ENCODE measurements at places on chromosomes 3 and 15.

- no peak for DNase-seq
These were observed 11.6 kb upstream of the PIK3CB start for GRCh38 chr3:138846262-138846791.

- peak; percentile 71 for DNase-seq
These were observed 218.3 kb upstream of the SOX2 start for GRCh38 chr3:181493423-181493822.

GRCh38 chr3:68832680-68833079, 99.7 kb downstream of the TAFA4 start:
- DNase-seq: no peak

DNA sequence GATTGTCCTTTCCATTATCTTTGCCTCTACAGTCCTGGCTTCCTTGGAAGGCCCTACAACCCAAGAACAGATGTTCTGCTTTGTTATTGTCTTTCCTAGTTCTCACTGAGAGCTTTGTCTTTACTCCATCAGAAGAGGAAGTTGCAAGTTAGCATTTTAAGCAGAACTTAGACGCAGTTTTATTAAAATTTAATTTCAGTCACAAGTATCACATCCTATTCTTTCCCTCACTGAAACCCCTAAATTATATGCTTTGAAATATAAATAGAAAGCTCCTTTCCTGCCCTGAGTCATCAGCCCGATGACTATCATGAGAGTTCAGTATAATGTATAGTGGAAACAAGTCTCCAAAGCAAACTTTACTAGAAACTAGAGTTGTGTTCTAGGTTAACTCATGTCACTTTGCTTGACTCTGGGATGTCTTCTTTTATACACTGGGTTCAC, 291.2 kb upstream of the RBMS3 start:
- DNase-seq: peak; percentile 39

GRCh38 chr15:92316586-92317295, 76.9 kb upstream of the ST8SIA2 start:
- DNase-seq: no peak

DNA sequence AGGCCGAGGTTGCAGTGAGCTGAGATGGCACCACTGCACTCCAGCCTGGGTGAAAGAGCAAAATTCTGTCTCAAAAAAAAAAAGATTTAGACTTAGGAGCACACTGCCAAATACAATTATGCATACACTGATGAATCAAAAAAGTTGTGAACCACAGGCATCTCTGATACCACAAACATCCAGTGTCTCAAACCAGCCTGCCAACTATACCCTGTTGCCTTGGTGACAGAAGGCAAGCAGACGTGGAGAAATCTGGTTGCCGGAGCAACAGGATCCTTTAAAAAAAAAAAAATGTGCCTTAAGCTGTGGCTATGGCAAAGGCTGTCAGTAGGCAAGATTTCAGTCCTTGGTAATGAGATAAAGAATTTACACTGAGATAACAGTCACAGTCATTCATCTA, 202.3 kb downstream of the NEK10 start:
- peak; percentile 96 for DNase-seq

- DNase-seq: no peak
These were observed 436.4 kb upstream of the ONECUT1 start for GRCh38 chr15:53226559-53226958.

DNA sequence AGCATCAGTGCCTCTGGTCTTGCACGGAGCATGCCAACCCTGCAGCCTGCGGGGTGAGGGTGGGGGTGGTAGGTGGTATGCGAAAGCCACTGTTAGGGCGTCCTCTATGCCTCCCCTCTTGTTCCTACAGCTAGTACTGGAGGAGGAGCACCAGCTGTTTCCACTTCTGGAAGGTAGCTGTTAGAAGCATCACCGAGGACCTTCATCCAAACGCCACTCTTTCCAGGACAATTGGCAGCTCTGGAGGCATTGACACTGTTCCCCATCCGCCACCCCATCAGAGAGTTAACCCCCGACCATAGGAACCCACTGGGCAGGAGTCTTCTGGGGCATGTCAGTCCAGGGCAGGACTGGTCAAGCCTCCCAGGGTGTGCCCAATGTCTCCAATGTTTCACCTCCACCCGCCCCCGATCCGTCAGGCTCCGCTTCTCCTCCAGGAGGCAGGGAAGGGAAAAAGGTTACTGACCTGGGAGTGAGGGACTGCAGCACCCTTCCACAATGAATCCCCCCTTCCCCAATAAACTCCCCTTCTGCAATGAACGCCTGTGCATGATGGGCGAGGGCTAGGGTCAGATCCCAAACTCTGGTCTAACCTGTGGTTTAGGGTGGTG, 487 bp downstream of the DUOX2 start:
- no peak for DNase-seq

DNA sequence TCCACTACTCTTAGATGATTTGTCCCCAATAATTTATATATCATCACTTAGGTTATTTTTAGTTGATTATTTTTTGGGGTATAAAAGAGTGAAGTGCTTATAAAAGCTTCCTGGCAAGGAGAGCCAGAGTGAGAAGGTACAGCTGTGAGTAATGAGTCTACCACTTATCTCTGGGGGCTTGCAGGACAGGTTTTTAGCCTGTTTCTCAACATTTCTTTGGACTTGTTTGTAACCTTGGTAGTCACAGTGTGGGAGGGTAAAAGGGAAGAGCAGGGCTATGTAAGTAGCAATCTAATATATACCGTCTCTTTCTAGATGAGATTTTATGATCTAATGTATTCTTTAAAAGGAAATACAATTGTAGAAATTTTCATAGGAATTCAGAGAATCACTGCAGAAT, 321.3 kb upstream of the GOLIM4 start:
- no peak for DNase-seq

DNA sequence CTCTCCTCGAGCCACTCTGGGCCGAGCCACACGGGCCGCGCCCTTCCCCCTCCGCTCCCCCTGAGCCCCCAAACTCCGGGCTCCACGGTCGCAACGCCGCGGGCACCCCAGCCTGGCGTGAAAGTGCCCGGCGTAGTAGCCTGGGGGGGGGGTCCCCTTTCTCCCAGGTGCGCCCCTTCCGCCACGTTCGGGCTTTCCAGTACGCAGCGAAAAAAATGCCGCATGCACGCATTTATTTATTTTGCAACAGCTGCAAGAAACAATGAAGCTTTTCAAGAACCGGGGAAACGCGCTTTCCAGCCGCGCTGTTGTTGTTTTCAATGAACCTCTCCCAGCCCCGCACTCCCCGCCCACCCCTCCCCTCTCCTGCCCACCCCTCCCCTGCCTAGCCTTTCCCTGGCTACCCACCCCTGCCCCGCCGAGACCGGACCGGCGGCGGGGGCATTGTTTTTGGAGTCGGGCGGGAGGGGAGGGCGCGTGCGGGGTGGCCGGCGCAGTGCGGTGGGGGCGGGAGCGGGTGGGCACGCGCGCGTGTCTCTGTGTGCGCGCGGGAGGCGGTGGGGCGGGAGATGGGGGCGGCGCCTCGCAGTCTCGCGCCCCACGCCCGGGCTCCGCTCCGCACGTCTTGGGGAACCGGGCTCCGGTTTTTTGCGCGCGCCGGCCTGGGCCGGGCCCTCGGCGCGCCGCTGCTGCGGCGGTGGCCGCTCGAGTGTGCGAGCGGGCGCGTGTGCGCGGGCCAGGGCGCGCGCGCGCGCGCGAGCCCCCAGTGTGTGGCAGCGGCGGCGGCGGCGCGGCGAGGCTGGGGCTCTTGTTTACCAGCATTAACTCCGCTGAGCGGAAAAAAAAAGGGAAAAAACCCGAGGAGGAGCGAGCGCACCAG, at the start of gene IGF1R:
Gene IGF1R, plus strand, starts transcription at position 766 of the 880 bp plus-strand sequence. CDS start 1,043 bp downstream, outside the sequence.
- DNase-seq: peak; percentile 94

GRCh38 chr3:32261545-32261944, 23.1 kb downstream of the CMTM8 start:
- DNase-seq: no peak

DNA sequence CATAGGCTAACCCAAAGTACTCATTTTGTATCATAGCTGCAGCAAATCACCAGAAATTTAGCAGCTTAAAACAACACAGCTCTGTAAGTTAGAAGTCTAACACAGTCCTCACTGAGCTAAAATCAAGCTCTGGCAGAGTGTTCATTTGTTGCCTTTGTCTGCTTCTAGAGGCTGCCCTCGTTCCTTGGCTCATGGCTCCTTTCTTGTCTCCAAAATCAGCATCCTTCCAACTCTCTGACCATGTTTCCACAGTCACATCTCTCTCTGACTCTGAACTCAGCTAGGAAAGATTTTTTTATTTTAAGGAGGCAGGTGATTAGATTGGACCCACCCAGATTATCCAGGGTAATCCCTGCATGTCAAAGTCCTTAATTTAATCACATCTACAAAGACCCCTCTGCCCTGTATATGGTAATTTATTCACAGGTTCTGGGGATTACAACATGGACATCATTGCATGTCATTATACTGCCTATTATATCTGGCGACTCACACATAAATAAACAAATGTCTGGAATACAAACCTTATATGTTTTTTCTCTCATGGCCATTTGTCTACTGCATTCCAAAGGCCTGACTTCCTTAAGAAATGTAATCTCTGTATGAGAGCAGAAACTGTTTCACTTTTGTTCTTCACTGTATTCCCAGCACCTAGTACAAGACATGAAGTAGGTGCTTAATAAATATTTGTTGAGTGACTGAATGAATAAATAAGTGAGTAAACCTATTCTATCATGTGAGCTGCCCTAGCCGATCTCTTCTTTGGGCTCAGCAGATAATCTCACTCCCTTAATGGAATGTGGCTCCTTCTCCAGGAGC, 15.1 kb upstream of the UACA start:
- DNase-seq: peak; percentile 86

DNA sequence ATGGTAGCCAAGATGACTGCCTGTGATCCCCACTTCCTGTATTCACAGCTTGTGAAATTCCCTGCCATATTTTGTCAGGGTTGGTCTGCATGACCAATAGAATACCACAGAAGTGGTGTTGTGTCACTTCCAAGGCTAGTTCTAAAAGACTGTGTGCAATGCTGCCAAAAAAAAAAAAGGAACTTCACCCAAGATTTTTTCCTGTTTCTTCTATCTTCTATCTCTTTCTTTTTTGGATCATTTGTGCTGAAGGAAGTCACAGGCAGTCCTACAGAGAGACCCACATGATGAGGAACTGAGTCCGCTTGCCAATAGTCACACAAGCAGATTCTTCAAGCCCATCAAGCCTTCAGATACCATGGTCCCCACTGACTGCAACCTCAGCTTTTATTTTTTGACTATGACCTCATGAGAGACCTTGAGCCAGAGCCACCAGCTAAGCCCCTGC, 18.1 kb upstream of the RAF1 start:
- DNase-seq: peak; percentile 74

DNA sequence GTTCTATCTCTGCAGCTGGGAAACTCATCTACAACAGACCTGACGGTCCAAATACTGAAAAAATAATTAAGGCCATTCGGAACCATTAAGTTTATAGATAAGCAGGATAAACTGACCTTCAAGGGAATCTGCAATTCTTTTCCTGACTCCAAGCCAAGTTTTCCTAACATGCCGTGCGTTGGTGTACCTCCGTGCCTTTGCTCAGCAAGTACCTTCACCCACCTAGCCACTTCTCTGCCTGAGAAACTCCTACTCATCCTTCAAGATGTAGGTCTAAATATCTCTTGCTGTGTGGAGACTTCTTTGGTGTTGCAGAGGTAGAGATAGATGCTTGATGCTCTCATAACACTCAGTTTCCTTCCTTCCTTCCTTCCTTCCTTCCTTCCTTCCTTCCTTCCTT, 24.2 kb upstream of the BNC1 start:
- DNase-seq: no peak

- peak; percentile 84 for DNase-seq
These were observed 127.4 kb upstream of the ABHD17C start for GRCh38 chr15:80567721-80568157.

GRCh38 chr3:135992072-135992471, 26.5 kb downstream of the PPP2R3A start:
- peak; percentile 88 for DNase-seq

DNA sequence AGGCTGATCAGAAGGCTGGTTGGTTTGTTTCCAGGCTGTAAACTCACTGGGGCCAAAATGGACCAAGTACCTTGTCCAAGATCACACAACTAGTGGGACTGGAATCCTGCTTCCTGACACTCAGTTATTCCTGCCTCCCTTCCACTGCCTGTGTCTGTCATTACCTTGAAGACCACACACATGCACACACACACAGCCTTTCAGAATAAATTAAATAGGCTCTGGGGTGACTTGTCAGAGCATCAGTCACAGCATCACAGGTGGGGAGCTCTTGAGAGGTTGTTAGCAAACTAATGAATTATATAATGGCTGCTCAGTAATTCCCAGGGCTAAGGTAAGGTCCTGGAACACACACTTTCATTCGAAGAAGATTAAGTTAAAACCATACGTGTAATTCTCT, 231.8 kb downstream of the UACA start:
- DNase-seq: no peak

GRCh38 chr3:128726023-128727016, at the start of gene RAB7A:
RAB7A (plus strand) TSS chr3:128726183; CDS start chr3:128795368, 69,185 bp downstream.
- peak; percentile 98 for DNase-seq

DNA sequence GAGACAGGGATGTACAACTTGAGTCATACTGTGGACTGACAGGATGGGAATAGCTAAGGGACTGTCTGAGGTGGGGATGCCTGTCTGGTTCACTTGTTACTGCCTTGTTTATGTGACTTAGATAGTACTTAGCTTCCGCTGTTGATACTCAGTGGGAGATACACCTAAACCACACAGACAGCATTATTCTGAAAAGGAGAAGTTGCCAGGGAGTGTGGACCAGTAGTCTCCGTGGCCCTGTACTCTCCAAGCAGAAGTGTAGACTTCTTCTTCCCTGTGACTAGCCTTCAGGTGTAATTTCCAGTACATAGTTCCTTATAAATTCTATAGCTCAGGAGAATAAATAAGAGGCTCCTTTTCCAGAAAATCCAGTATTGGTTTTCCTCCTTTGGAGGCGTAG, 5.1 kb downstream of the HIGD2B start:
- DNase-seq: no peak

DNA sequence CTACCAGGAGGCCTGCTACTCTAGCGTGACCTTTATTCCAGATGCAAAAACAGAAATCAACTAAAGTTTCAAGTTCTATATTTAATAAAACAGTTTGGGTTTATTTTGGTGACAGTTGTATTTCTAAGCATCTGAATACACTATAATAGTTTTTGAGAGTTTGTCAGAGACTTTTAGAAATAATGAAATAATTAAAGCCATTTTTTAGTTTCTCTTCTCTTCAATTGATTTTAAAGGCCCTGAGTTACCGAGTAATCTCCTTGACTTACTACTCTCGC, 523.4 kb downstream of the CADM2 start:
- no peak for DNase-seq

- no peak for DNase-seq
These were observed 73.3 kb downstream of the CHCHD6 start for GRCh38 chr3:126777366-126777765.

DNA sequence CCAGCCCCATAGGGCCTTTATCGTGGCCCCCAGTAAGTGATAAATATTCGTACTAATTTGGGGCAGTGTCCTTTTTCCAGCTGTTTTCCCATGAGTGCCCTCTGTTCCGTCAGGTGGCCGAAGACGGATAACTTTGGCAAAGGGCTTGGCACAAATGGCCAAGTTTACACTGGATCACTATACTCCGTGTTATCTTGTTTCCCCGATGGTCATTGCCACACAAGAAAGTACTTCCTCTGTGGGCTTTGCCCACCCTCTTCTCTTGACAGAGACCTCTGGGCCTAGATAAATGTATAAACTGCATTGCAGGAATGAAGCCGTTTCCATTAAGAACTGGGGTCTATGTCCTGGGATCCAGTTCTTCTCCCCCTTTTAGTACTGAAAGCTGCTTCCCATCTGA, 39.1 kb downstream of the SMAD3 start:
- no peak for DNase-seq

- no peak for DNase-seq
These were observed 45.0 kb downstream of the COPS2 start for GRCh38 chr15:49110158-49110944.

- no peak for DNase-seq
These were observed 252.1 kb downstream of the CPNE4 start for GRCh38 chr3:131782751-131783150.
